ENCODE measurements at places on chromosomes 5 and 9.

DNA sequence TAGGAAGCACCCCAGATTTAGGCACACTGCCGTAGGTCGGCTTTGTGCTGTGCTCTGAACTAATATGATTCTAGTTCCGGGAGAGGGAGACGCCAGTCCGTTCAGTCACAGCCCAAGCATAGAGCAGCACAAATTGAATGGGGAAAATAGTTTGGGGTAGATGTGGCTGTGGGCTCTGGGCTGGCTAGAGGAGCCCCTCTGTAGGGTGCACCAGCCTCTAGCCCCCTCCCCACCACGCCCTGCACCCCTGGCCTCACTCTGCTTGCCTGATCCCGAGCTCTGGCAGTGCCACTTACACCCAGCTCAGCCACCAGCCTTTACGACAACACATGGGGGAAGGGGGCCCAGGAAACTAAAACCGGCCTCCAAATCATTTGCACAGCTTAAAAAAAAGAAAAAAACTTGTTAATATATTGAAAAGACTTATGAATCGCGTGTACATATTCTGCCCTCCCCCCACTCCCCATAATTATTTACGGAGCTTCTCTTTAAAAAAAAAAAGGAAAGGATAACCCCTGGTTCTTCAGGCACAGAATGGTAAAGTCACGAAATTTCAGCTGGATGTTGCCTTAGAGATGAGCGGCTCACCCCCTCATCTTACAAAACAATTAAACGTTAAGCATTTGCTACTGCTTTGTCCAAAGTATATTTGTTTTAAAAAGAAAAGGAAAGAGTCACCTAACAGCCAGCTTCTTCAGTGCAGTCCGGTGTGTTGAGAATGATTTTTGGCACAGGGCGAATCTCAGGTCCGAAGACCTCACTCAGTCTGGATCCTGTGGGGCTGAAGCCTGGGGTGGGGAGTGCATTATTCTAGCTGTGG, 3.5 kb downstream of the LMX1B start:
- DNase-seq = no peak

DNA sequence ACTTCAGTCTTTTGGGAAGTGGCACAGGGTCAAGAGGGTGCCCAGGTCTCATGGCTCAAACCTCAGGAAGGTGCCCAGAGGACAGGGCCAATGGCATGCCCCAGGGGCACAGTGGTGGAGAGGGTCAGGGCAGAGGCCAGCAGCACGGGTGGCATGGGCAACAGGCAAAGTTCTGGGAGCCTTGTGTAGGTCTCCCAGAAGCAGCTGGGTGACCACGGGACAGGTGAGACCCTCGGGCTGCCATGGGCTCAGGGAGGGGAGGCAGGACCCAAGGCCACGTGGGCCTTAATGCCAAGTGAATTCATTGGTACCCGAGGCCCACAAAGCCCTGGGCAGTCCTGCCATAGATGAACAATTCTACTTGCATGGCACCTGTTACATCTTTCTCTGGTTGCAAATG, 72.4 kb upstream of the ADAMTS2 start:
- DNase-seq = no peak

- no peak for DNase-seq
These were observed 75.3 kb downstream of the LHFPL2 start for GRCh38 chr5:78573318-78573717.

GRCh38 chr9:23686257-23686656, 139.8 kb downstream of the ELAVL2 start:
- DNase-seq = no peak

DNA sequence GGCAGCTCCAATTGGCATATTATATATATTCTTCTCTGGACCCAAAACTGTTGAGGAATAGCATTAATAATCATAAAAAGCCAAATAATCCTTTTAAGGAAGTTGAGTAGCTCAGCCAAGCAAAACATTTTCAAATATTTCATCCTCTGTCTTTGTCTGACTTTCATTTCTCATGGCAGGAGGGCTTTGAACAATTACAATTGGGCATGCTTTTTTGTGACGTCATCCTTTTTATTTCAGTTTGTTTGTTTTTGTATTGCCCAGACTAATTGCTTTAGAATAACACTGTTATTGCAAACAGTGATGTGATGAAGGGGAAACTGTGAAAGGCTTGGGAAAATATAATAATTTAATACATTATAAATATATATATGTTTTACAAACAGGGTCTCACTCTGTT, 65.2 kb upstream of the MAP1B start:
- DNase-seq = no peak

- no peak for DNase-seq
These were observed 263.3 kb downstream of the MAST4 start for GRCh38 chr5:66859526-66859925.

- DNase-seq = no peak
These were observed 76.2 kb downstream of the NRG2 start for GRCh38 chr5:139966856-139967255.

DNA sequence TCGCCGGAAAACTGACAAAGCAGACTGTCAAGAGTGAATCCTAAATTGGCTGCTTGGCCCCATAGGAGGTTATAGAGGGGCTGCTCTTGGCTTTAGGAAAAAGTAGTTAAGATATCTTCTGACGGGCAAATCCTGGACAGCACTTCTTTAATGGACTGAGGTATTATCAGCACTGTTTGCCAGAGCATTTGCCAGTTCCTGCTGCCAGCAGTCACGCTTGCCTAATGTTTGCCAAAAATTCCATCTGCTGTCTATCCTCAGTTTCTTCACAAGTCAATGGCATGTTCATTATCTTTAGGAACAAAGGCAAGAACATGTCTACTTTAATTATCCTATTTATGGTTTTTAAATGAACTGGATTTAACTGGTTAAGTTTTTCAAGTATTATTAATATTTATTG, 25.8 kb upstream of the SREK1 start:
- no peak for DNase-seq

- DNase-seq = no peak
These were observed 20.7 kb upstream of the JADE2 start for GRCh38 chr5:134504629-134505300.

GRCh38 chr5:179616002-179616594, 7.4 kb downstream of the HNRNPH1 start:
- no peak for DNase-seq

DNA sequence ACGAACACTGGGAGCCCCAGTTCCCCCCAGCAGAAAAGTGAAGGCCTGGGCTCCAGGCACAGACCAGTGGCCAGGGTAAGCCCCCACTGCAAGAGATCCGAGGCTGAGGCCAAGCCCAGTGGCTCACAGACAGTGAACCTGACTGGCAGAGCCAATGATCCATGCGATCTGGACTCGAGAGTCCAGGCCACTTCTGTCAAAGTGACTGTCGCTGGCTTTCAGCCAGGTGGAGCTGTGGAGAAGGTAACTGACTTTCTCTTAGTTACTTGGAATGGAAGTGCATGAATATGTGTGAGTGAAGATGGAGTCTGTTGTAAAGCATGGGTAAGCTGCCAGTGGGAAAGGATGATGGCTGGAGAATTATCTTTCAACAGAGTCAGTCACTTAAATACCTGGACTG, 99.7 kb downstream of the GOLPH3 start:
- DNase-seq = no peak

DNA sequence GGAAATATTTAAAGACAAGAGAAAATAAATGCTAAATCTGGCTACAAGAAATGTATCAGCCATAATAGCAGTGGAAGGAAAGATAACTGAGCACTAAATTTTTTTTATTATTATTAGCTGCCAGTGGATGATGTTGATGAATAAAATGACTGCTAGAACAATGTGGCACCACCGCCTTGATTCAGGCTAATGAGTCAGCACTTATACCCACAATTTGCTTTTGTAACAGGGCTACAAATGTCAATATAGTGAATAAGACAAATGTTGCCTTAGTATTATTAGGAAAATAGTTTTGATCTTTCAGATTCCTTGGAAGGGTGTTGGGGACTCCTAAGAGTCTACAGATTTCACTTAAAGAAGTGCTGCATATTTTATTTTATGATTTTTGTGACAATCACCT, 555.2 kb upstream of the GRAMD2B start:
- DNase-seq = no peak

DNA sequence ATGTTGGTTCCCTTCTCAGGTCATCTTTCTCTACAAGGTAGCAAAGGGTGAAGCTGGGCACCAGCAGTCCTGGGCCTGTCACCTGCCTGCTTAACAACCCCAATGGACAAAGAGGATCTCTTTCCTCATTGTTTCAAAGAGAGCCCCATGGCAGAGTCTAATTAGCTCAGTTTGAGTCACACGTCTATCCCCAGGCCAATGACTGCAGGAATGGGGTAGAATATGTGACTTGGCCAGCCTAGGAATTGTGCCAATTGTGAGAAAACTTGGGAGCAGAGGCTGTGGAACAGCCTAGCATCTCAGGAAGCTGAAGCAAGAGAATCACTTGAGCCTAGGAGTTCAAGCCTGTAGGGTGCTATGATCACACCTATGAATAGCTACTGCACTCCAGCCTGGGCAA, 3.6 kb upstream of the RAPGEF1 start:
- DNase-seq = no peak

- DNase-seq = no peak
These were observed 124.5 kb downstream of the PDE4D start for GRCh38 chr5:59769041-59769360.

DNA sequence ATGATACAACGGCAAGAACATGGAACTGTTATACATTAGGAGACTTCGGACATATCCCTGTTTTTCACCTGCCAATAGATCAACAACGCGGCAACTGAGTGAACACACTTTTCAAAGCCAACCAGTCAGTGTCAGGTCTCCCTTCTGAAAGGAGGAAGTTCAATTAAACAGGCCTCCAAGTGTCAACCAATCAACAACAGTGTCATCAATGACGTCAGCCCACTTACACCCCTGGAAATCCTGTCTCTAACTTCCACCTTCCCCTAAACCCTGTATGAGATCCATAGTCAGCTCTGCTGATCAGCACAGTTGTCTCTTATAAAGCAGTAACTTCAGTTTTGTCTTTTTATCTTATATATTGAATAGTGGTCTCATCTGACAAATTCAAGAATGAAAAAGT, 36.6 kb downstream of the DMRT3 start:
- no peak for DNase-seq

GRCh38 chr5:111299067-111299481, 74.9 kb downstream of the CAMK4 start:
- DNase-seq = no peak

DNA sequence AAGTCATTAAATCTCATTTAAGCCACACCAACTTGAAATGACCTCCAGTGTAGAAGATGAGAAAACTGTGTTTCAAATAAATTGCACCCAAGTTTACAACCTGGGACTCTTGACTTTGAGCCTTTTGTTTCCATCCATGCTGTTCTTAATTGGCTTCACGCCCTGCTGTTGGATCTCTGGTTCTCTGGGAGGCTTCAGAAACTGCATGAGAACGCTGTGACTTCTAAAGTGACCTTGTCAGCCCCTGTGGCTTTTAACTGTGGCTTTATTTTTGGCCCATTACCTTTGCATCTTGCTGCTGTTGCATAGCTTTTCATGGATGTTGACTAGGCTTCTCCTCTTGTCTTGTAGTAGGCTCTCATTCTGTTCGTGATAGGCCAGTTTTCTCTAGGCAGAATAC, 29.3 kb downstream of the TNFAIP8 start:
- DNase-seq = no peak

- no peak for DNase-seq
These were observed 184.8 kb downstream of the KIAA0825 start for GRCh38 chr5:94433397-94434163.
